Stimulated activated CD8-positive, alpha-beta memory T cell treated with anti-CD3 and anti-CD28 coated beads, Interleukin-15, amount 100 ng/mL, for 24 hours (primary cell): ENCODE measurements at places on chromosomes 4 and X.

DNA sequence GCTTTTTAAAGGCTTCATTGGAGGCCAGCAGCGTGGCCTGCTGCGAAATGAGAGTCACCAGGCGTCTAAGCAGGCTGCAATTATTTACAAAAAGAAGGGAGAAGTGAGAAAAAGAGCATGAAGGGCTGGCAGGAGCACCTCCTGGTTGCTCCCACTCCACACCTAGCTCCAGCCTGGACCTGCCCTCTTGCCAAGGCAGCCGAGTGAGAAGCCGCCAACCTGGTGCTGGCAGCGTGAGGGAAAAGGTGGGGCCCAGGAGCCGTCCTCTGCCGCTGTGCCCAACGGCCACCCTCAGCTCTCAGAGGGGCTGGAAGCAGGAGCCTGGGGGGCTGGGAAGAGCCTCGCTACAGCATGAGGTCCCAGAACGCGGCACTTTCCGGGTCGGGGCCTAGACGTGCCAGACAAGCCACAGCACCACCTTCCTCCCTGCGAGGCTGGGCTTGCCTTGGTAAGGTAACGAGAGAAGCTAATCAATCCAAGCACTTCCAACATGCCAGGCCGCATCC, 16.3 kb downstream of the SLC6A8 start:
- no peak for DNase-seq

DNA sequence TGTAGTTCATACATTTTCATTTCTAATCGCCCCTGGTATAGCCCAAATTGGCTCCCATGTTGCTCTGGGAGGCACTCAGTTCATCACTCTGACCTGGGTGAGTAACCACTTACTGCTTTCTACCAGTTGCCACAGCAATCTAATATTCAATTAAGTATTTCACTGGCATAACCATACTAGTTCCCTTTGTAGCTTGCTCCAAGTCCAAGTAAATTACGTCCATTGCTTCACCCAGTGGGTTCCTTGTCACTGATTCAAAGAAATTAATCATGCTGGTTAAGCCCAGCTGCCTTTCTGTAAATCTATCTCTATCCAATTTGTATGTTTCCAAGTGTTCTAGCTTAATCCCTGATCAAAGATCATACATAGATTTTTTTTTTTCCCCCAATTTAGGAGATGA, 92.0 kb upstream of the CBR4 start:
- no peak for DNase-seq

DNA sequence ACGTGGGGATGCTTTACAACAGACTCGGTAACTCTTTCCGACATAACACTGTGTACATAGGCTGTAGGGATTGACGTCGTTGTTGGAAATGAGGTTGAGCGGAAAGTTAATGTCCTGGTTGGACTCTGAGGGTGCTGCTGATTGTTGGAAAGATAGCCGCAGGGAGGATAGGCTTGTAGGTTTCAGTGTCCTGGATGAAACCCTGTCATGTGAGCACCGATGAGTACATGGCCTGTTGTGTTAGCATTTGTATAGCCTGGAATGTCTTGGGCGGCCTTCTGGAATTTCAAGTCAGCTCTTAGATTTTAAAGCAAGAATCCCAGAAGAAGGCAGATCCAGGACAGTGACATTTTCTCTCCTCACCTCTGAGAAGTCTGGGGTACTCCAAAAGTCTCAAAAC, 63.3 kb downstream of the TBC1D14 start:
- DNase-seq: no peak

- DNase-seq: no peak
These were observed 4.1 kb upstream of the INTS6L start for GRCh38 chrX:135516376-135516775.

DNA sequence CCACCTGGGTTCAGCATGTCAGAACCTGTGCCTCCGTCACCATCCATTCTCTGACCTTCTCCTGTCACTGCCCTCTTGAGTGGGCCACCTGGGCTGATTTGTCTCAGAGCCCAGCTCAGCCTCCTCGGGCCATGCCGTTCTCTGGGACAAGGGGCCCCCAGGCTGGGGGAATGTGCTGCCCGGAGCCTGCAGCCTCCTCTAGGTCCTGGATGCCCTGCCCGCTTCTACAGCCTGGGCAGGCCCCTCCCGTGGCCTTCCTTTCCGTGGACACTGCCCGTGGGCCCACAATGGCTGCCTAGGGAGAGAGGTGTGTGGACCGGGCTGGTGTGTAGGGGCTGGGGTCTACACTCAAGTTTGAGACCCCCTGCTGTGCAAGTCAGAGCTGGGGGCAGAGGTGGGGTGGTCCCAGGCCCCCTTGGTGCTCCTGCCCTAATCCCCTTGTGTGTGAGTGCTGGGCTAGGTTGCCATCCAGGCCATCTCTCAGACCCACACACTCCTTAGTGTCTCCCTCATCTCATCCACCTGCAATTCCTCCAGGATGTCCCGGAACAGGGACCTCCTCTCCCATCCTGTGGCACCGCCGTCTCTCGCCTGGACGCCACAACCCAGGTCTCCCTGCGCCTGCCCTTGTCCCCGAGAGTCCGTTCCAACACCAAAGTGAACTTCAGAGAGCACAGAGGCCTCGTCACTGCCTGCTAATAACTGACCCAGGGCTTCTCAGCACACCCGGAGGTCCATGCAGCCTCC, 12.4 kb downstream of the PSAPL1 start:
- no peak for DNase-seq

GRCh38 chr4:110084154-110084553, 114.3 kb downstream of the ELOVL6 start:
- DNase-seq: no peak

DNA sequence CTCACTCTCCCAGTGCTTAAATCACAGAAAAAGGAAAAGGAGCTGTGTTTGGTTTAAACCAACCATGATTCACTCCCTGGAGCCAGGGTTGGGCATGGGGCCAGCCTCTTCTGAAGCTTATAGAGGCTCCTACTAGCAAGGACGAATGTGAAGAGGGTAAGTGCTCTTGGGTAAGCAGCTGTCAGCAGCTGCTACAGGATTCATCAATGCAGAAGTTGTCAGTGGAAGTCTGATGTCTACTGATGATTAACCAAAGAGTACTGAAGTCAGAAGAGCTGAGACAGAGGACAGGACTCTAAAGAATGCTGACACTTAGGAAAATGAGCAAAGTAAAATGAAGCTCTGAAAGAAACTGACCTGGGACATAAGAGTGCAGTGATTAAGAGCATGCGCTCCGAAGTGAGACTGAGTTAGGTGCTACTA, 32.7 kb upstream of the JADE1 start:
- DNase-seq: no peak
